Activated CD4-positive, alpha-beta T cell treated with anti-CD3 and anti-CD28 coated beads for 36 hours (primary cell): ENCODE measurements at places on chromosomes 1 and 21. TPM values are rescaled to one million over a fixed set of nuclear protein-coding genes. Genes with fewer than 3 reads are reported as not detected.

Gene LCE1E
- not detected for total RNA-seq

Gene GPX7
- total RNA-seq = 19.0 TPM

Gene FH
- 80.2 TPM for total RNA-seq

Gene SPRR2F
- total RNA-seq = not detected

Gene HAO2
- not detected for total RNA-seq

Gene HYI
- 13.5 TPM for total RNA-seq

Gene RNF186
- total RNA-seq = not detected

Gene NTRK1
- total RNA-seq = 6.1 TPM

Gene OR14K1
- not detected for total RNA-seq

Gene CATSPER4
- total RNA-seq = not detected
